ENCODE measurements at places on chromosomes 12 and 14.

GRCh38 chr12:106113824-106114446, 24.8 kb downstream of the NUAK1 start:
- no peaks in the 10 kb centered on the region for H3K36me3 ChIP-seq

DNA sequence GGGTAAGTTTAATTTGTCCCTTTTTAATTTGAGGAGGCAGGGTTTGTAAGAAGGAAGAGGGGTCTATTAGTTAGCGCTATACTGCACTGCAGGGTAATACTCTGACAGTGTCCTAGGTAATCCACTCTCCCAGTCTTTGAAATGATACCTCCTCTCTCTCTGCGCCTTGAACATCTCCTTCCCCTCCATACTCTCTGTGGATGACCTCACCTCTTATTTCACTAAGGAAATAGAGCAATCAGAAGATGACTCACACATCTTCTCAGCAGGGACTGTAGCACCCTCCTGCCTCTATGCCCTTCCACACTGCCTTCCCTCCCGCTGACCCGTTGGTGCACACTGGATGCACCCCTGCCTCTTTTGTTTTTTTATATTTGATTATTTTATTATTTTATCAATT, 94.2 kb downstream of the GRIP1 start:
- DNase-seq = no peak
- H3K4me1 ChIP-seq = no peaks in the 10 kb centered on the region
- no peak overlapping the region for H3K4me3 ChIP-seq
- no peak overlapping the region for H3K27ac ChIP-seq
- H3K36me3 ChIP-seq = no peaks in the 10 kb centered on the region
- H3K27me3 ChIP-seq = no peaks in the 10 kb centered on the region

DNA sequence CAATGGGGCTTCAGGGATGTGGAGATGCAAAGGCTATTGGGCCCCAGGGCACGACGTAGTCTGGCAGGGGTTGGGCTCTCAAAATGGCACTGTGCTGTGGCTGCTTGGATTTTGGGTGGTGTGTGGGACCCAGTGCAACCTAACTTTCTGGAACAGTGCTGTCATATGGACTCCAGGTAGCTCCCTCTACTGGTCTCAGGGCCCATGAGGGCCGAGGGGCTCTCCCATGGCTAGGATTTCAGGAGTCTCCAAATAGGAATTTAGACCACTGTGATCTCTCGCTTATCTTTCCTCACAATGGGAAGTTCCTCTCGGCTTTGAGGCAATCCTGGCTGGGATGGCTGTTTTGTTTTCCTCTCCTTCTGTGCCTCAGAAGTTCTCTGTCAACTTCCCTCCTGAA, 68.2 kb upstream of the MUCL1 start:
- H3K27me3 ChIP-seq = peaks cover 8% of the 10 kb centered on the region
- DNase-seq = no peak
- H3K36me3 ChIP-seq = no peaks in the 10 kb centered on the region

GRCh38 chr12:27652174-27652763, 44.0 kb upstream of the REP15 start:
- no peaks in the 10 kb centered on the region for H3K27me3 ChIP-seq
- no peak overlapping the region for H3K4me3 ChIP-seq
- peak; percentile 23 for DNase-seq
- no peak overlapping the region for H3K27ac ChIP-seq
- H3K36me3 ChIP-seq = peaks cover 9% of the 10 kb centered on the region

DNA sequence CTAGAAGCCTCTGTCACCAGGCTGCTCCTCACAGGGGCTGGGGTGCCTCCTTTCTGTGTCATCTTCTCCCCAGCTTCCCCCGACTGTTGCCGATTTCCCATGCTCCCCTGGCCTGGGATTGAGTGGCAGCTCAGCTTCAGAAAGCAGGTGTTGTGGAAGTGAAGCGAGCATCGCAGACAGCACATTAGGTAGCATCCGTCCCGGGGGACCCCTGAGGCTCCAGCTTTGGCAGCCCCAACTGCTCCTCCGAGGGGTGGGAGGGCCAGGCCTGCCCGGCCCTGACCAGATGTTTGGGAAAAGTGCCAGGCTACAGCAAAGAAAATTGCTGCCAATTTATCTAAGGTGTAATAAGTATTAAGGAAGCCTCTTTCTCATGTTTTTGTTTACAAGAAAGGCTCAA, 1045.6 kb downstream of the BCL11B start:
- peaks cover 12% of the 10 kb centered on the region for H3K36me3 ChIP-seq
- H3K4me1 ChIP-seq = peaks cover 63% of the 10 kb centered on the region
- no peak for DNase-seq
- H3K27ac ChIP-seq = peak overlapping the region; percentile 81
- no peak overlapping the region for H3K4me3 ChIP-seq

- no peak overlapping the region for H3K27ac ChIP-seq
- no peak overlapping the region for H3K4me3 ChIP-seq
- DNase-seq = no peak
Measured at GRCh38 chr12:11879306-11879705, 191.4 kb upstream of the BCL2L14 start.

GRCh38 chr14:94392510-94392935, 4.1 kb upstream of the SERPINA1 start:
- peaks cover 46% of the 10 kb centered on the region for H3K4me1 ChIP-seq
- peaks cover 11% of the 10 kb centered on the region for H3K27me3 ChIP-seq
- DNase-seq = peak; percentile 42
- H3K27ac ChIP-seq = peak overlapping the region; percentile 18
- H3K4me3 ChIP-seq = no peak overlapping the region
- H3K36me3 ChIP-seq = peaks cover 3% of the 10 kb centered on the region

GRCh38 chr12:123384994-123385376, 1.1 kb downstream of the KMT5A start:
- H3K36me3 ChIP-seq = no peaks in the 10 kb centered on the region
- H3K4me3 ChIP-seq = peak overlapping the region; percentile 94
- peaks cover 26% of the 10 kb centered on the region for H3K4me1 ChIP-seq
- H3K27me3 ChIP-seq = no peaks in the 10 kb centered on the region

DNA sequence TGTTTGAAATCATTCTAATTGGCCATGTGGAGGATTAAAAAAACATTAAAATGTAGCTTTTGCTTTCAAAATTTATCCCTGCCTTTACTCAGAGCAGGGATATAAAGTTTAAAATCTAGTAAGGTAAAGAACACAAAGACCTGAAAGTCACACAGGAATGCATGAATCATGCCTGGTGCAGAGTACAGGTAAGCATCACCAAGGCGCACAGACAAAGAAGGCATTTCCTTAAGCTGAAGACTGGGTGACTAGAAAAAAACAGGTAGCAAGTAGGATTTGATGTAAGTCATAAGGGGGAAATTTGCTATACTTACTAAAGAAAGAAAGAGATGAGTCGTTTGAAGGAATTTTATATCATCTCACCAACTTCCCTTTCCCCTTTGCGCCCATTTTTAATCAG, 405.6 kb downstream of the GXYLT1 start:
- H3K27ac ChIP-seq = no peak overlapping the region
- no peaks in the 10 kb centered on the region for H3K27me3 ChIP-seq
- H3K4me3 ChIP-seq = no peak overlapping the region
- no peaks in the 10 kb centered on the region for H3K4me1 ChIP-seq

DNA sequence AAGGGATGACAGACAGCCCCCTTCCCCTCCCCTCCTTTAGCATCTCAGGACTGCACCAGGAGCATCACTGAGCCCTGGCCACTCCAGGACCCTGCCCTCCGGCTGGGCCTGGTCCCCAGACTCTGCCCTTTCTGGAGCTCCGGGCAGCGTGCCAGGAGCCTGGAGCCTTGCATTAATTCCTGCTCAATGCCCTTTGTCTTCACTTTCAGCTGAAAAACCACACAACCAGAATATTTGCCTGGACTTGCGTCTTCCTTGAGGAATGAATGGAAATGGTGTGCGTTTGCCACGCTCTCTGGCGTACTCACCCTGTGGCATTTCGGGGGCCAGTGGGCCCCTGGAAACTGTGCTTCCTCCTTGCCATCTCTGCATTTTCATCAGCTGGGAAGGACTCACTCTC, 8.5 kb upstream of the RFLNA start:
- peaks cover 11% of the 10 kb centered on the region for H3K27me3 ChIP-seq
- no peaks in the 10 kb centered on the region for H3K4me1 ChIP-seq
- H3K4me3 ChIP-seq = no peak overlapping the region
- H3K36me3 ChIP-seq = no peaks in the 10 kb centered on the region

- H3K36me3 ChIP-seq = peaks cover 42% of the 10 kb centered on the region
- peaks cover 88% of the 10 kb centered on the region for H3K4me1 ChIP-seq
- DNase-seq = no peak
Measured at GRCh38 chr12:111438481-111438880, 32.8 kb downstream of the SH2B3 start.

GRCh38 chr14:69572030-69572840, 2.4 kb downstream of the CCDC177 start:
- no peak overlapping the region for H3K27ac ChIP-seq
- H3K4me3 ChIP-seq = peak overlapping the region; percentile 19
- peaks cover 59% of the 10 kb centered on the region for H3K27me3 ChIP-seq
- peaks cover 2% of the 10 kb centered on the region for H3K36me3 ChIP-seq

GRCh38 chr12:52632656-52633055, 14.3 kb upstream of the KRT73 start:
- H3K27ac ChIP-seq = no peak overlapping the region
- H3K36me3 ChIP-seq = no peaks in the 10 kb centered on the region
- H3K27me3 ChIP-seq = peaks cover 5% of the 10 kb centered on the region
- no peak for DNase-seq
- H3K4me1 ChIP-seq = peaks cover 51% of the 10 kb centered on the region
- no peak overlapping the region for H3K4me3 ChIP-seq

GRCh38 chr12:49673446-49674317, 33.5 kb downstream of the FMNL3 start:
- no peak for DNase-seq
- H3K4me1 ChIP-seq = peaks cover 84% of the 10 kb centered on the region
- peak overlapping the region; percentile 16 for H3K4me3 ChIP-seq
- H3K27me3 ChIP-seq = no peaks in the 10 kb centered on the region
- H3K36me3 ChIP-seq = peaks cover 9% of the 10 kb centered on the region

- peaks cover 34% of the 10 kb centered on the region for H3K27me3 ChIP-seq
- H3K4me1 ChIP-seq = no peaks in the 10 kb centered on the region
- DNase-seq = no peak
- H3K36me3 ChIP-seq = no peaks in the 10 kb centered on the region
- no peak overlapping the region for H3K4me3 ChIP-seq
Measured at GRCh38 chr14:52079239-52079959, 10.5 kb upstream of the NID2 start.

GRCh38 chr14:21846227-21846885, 172.7 kb upstream of the OR4E1 start:
- peak overlapping the region; percentile 81 for H3K4me3 ChIP-seq
- H3K36me3 ChIP-seq = peaks cover 5% of the 10 kb centered on the region
- H3K4me1 ChIP-seq = peaks cover 11% of the 10 kb centered on the region
- DNase-seq = peak; percentile 61

GRCh38 chr12:118560733-118561132, 184.4 kb downstream of the SUDS3 start:
- H3K4me1 ChIP-seq = no peaks in the 10 kb centered on the region
- no peak for DNase-seq
- H3K36me3 ChIP-seq = no peaks in the 10 kb centered on the region
- no peaks in the 10 kb centered on the region for H3K27me3 ChIP-seq

GRCh38 chr12:90770861-90771260, 184.1 kb downstream of the CCER1 start:
- H3K4me3 ChIP-seq = no peak overlapping the region
- no peaks in the 10 kb centered on the region for H3K27me3 ChIP-seq
- no peaks in the 10 kb centered on the region for H3K36me3 ChIP-seq
- DNase-seq = no peak
- no peak overlapping the region for H3K27ac ChIP-seq
- no peaks in the 10 kb centered on the region for H3K4me1 ChIP-seq

GRCh38 chr12:91272461-91273063, 89.9 kb upstream of the DCN start:
- no peaks in the 10 kb centered on the region for H3K27me3 ChIP-seq
- H3K4me3 ChIP-seq = no peak overlapping the region
- H3K27ac ChIP-seq = no peak overlapping the region
- H3K36me3 ChIP-seq = no peaks in the 10 kb centered on the region
- DNase-seq = no peak

DNA sequence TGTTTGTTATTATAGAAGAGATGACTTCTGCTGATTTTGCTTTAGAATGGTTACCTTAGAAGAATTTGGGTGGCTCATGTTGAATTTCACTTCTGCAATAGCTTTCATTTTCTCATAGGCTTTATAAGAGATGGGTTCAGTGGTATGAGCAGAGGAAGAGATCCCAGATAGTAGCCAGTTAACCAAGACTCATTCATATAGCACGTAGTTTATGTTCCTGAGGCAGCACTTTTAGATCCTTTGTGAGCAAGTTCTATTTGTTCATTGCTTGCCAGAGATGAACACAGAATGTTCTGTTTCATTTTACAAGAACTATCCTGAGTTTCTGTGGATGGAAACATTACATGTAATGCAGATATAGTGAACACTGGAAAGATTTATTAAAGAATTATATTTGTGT, 32.2 kb downstream of the RAB21 start:
- no peak for DNase-seq
- H3K27me3 ChIP-seq = no peaks in the 10 kb centered on the region
- no peak overlapping the region for H3K4me3 ChIP-seq

GRCh38 chr12:62370189-62370588, 96.4 kb upstream of the MON2 start:
- peaks cover 38% of the 10 kb centered on the region for H3K4me1 ChIP-seq
- no peaks in the 10 kb centered on the region for H3K27me3 ChIP-seq
- peaks cover 33% of the 10 kb centered on the region for H3K36me3 ChIP-seq
- DNase-seq = no peak

- H3K4me1 ChIP-seq = no peaks in the 10 kb centered on the region
- no peak for DNase-seq
- H3K27me3 ChIP-seq = no peaks in the 10 kb centered on the region
- no peaks in the 10 kb centered on the region for H3K36me3 ChIP-seq
- no peak overlapping the region for H3K4me3 ChIP-seq
Measured at GRCh38 chr14:31529053-31529452, 32.2 kb upstream of the NUBPL start.

GRCh38 chr12:46487567-46488131, 115.1 kb upstream of the SLC38A2 start:
- H3K4me1 ChIP-seq = no peaks in the 10 kb centered on the region
- H3K4me3 ChIP-seq = no peak overlapping the region
- DNase-seq = no peak
- H3K36me3 ChIP-seq = peaks cover 7% of the 10 kb centered on the region
- no peak overlapping the region for H3K27ac ChIP-seq

DNA sequence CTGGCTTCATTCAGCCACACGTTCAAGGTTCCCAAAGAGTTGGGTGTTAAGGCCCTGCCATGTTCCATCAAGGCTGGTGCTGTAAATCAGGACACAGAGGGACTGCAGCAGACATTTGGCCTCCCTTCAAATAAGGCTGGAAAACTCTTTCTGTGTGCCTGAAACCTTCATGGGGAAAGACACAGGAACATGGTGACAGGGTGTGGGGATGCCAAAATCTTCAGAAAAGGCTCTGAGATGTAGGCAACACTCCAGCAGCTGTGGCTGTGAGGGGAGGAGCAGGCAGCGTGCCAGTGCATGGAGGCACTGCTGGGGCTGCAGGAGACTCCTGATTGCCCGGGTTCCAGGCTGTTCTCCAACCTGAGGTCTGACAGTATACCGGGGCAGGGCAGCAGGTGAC, 15.0 kb downstream of the POMT2 start:
- no peak overlapping the region for H3K4me3 ChIP-seq
- DNase-seq = no peak
- no peak overlapping the region for H3K27ac ChIP-seq
- peaks cover 37% of the 10 kb centered on the region for H3K4me1 ChIP-seq
- H3K36me3 ChIP-seq = peaks cover 3% of the 10 kb centered on the region
- no peaks in the 10 kb centered on the region for H3K27me3 ChIP-seq

- peaks cover 6% of the 10 kb centered on the region for H3K36me3 ChIP-seq
- H3K27me3 ChIP-seq = no peaks in the 10 kb centered on the region
- H3K27ac ChIP-seq = no peak overlapping the region
- no peak for DNase-seq
- H3K4me3 ChIP-seq = no peak overlapping the region
Measured at GRCh38 chr12:3974883-3975282, 101.7 kb upstream of the PARP11 start.

Data from activated T-helper 1 cell treated with anti-CD3 and anti-CD28 coated beads, Interleukin-12 subunit alpha, Interleukin-12 subunit beta, Interleukin-2, Interleukin-4 antibody, amounts not matched to agents 30 ng/mL and 10 ng/mL and 1 ng/mL, durations not matched to agents 14 hours and 24 hours and 36 hours (primary cell).